Stimulated activated CD8-positive, alpha-beta memory T cell treated with anti-CD3 and anti-CD28 coated beads, Interleukin-4, amount 100 ng/mL, for 48 hours (primary cell): ENCODE measurements at places on chromosomes 1 and 21.
A peak's percentile ranks its signal among the peaks of the same experiment; 100 is the strongest.

- no peak for DNase-seq
These were observed 91.7 kb downstream of the NAV1 start for GRCh38 chr1:201630582-201630981.

DNA sequence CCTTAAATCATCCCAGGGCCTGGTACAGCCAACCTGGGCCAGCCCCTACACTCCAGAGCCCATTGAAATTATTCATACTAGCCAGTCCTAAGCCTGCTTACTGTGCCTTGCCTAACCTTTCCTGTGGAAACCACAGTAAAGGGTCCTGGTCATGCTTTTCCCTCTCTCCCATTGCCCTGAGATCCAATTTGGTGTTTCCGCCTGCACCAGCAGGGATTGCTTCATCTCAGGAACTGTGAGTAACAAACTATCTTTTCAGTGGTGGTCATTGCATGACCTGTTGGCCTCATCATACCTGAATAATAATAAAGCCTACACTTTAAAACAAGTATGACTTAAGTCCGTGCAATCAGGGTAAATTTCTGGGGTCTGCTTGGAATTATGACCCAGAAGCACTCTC lies 18.7 kb upstream of the GALNT2 start:
- no peak for DNase-seq

DNA sequence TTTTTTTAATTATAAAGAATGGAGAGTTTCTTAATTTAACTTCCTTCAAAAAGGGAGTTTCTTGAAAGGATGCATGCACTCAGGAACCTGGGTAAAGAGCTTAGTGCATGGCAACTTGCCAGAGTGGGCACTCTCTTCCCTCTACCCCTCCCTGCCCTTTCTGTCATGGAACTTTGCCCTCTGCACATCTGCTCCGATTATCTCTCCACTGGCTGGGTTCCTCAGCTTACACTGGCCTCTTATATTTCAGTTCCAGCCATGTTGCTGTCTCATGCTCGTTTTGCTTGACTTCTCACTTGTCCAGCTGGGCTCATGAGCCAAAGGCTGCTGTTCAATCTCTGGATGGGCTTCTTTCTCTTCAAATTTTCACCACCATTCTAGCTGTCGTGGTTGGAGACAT lies 87.0 kb downstream of the NCAM2 start:
- DNase-seq: no peak

GRCh38 chr1:214568328-214568727 lies 16.9 kb upstream of the PTPN14 start:
- DNase-seq: no peak

DNA sequence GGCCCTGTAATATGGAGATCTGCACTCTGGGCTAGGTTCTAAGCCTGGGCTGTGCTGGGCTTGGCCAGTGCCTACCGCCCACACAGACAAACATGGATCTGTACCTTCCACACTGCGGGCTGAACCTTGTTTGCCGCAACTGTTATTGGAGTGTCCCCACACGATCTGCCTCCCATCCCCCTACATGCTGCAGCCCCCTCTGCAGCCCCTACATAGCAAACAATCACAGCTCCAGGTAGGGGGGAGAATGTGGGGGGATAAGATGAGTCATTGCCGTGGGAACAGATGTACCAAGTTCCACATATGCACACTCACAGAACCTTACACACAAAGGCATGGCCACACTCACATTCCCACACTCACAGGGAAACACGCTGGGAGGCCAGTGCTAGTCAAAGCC lies 2.1 kb upstream of the HCRTR1 start:
- peak; percentile 18 for DNase-seq

DNA sequence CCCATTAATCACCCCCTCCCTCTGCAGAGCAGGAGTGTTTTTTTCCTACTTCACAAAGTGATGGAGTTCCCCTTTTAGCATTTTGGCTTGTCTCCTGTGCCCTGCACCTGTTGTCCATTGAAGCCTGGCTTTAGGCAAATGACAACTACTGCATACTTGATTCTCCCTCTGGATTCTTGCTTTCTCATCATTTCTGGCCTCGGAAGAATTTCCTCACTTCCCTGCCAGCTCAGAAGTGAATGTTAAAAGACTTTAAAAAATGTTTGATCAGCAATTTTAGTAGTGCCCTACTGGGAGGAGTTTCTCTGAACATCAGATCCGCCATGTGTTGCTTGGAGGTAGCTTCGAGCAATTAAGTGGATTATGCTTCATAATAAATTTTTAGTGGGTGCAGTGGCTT lies 28.1 kb downstream of the RCOR3 start:
- no peak for DNase-seq

DNA sequence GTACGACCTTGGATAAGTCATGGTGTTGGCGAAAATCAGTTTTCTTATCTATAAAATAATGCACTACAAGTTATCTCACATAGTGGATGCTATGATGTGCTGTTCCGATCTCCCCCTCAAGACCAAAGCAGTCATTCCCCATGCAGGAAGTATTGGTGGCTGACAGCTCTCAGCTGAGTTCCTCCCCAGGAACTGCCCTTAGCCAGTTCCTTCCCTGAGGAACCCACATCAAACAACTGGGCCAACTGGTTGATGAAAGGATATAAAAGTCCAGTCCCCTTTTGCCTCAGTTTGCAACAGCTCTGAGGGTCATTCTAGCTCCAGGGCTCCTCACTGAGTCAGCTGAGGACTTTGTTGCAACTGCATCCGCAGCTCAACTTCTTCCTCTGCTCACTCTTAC lies 16.1 kb upstream of the SLAMF1 start:
- no peak for DNase-seq

- DNase-seq: no peak
These were observed 86.8 kb downstream of the KCNJ6 start for GRCh38 chr21:37829447-37829846.

DNA sequence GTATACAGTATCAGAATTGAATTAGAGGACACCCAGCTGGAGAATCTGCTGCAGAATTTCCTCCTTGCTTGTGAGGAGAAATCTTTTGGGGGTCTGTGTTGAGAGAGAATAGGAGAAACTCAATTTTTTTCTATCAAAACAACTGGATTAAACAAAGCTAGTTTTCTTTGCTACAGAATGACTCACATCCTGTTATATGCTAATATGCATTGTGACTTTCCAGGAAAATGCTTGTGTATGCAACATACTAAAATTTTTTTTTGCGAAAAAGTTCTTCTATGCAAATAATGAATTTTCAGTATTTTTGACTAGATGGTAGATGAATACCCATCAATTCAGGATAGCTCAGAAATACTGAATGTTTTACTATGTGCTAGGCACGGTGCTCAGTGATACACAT lies 2.2 kb downstream of the VAMP4 start:
- DNase-seq: no peak

DNA sequence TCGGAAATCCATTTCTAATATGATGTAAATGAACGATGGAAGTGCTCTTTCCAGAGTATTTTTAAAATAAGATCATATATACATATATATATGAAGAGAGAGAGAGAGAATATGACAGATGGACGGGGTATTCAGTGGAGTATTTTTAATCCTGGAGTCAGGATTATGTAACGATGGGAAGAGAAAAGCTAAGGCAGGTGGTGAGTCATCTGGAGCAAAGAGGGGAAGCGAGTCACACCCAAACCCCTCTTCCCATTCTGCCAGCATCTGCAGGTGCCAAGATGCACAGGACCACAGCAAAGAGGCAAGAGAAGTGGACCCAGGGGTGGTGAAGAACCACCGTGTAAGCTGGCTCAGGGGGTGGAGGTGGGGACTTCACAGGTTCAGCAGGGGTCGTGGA lies 102.7 kb upstream of the GRIK3 start:
- DNase-seq: no peak

- DNase-seq: no peak
These were observed 408.5 kb downstream of the PTPRU start for GRCh38 chr1:29644812-29645211.

- no peak for DNase-seq
These were observed 173.6 kb downstream of the TGFBR3 start for GRCh38 chr1:91712393-91712792.

DNA sequence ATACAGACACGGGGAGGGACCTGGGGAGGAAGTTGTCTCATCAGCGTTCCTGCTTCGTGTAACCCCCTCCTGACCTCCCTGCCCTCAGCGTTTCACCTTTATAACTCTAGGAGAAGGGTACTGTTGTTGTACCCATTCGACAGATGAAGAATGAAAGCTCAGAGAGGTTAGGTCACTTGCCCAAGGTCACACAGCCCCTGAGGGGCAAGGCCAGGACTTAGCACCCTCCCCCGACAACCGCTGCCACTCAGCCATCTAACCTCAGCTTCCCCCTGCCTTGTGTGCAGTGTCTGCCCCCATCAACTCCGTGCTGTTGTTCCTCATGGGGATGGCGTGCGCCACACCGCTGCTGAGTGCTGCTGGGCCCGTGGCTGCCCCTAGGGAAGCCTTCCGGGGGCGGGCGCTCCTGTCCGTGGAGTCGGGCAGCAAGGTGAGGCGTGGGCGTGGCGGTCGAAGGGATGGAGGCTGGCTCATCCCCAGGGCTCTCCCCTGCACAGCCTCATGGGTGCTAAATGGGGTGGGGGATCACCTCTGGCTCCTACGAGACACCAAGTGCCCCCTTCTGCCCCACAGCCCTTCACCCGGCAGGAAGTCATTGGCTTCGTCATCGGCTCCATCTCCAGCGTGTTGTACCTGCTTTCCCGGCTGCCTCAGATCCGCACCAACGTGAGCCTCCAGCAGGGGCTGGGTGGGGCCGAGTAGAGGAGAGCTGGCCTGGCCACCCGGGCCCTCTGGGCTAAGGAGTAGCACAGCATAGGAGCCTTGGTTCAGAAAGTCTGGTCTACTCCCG lies 14.0 kb downstream of the SLC66A1 start:
- no peak for DNase-seq
